Activated CD4-positive, CD25-positive, alpha-beta regulatory T cell treated with anti-CD3 and anti-CD28 coated beads, Interleukin-2, amount 50 U/mL, for 16 hours (primary cell): ENCODE measurements at places on chromosomes 7 and 10.
A peak's percentile ranks its signal among the peaks of the same experiment; 100 is the strongest.

GRCh38 chr10:68955355-68955831 is 577 bp upstream of the DDX21 start:
- no peak for DNase-seq

DNA sequence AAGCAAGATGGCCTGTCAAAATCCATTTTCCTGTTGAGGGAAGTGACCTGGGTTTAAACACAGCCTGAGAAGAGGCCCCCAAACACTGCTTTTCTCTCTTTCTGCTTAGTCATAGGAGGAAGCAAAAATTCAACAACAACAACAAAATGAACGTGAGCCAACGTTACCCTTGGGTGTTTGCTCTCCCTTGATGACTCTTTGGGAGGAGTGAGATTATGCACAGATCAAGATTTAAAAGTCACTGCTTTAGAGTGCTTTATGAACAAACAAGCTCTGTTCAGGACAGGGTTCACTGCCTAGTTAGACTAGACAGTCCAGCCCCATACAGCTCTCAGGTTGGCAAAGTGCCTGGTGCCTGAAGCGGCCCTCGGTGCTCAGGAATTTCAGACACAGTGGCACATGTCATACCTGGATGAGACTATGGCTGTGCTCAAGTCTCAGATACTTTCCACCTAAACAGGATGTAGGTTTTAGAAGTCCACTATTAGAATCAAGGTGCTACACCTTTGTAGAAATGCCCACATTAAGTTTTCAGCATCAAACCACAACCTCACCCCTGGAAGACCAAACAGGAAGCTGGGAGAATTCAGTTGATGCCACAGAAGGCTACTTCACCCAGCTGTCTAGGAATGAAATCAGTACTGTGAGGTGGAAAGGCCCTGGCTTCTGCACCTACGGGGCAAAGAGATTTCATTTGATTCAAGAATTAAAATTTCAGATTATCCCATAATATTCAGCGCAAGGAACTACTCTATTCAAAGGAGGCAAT is 38.7 kb downstream of the DENND11 start:
- no peak for DNase-seq

- DNase-seq = no peak
Observed at GRCh38 chr7:93092757-93093370, 24.9 kb downstream of the SAMD9 start.

- DNase-seq = no peak
Observed at GRCh38 chr10:18377898-18378297, 237.7 kb downstream of the CACNB2 start.

GRCh38 chr7:105880571-105881330 is 4.4 kb upstream of the ATXN7L1 start:
- DNase-seq = no peak

DNA sequence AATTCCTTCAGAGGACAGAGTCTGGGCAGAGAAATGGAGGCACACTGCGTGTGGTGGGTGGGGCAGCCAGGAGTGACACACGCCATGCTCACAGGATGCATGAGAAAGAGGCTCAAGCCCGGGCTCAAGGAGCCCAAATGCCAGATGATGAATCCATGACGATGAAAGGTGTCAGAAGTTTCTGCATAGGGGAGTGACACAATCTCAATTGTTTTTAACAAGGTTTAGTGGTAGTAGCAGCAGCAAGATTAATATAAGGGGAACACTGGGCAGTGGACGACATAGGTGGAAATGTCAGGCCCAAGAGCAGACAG is 126.1 kb downstream of the TNS3 start:
- DNase-seq = no peak

DNA sequence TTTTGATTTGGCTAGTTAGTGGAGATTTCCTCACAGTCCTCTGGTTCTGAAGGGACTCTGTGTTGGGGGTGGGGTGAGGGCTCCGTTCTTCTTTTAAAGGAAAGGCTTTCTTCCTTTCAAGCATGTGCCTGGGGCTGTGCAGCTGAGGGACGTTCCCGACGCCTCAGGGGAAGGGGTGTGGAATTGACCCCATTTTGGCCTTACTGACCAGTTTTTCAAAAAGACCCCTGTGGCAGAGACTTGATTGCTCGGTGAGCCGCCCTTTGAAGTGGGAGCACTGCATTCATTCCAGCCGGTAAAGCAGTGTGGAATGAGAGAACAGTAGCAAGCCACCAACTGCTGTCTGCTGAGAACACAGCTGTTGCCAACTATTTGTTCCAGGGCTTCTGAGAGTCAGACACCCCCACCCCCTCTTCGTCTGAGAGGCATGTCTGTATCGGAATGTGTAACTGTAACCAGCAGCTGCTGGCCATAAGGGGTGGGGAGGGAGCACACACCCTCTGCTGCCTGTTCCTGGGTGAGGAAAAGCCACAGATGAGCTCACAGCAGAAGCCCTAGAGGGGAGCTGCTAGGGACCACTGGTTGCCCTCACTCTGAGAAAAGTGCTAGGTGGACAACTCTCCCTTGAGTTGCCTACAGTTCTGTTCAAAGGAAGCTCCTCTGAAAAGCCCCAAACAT is 33.2 kb downstream of the WBP1L start:
- no peak for DNase-seq

GRCh38 chr7:106176414-106177299 is 64.5 kb upstream of the SYPL1 start:
- DNase-seq = peak; percentile 33
